ENCODE measurements at places on chromosomes 2 and 18. TPM values are rescaled to one million over a fixed set of nuclear protein-coding genes. Genes with fewer than 3 reads are reported as not detected.

SIGLEC15 gene
- total RNA-seq: 0.09 TPM

FBXO15 gene
- total RNA-seq: 0.64 TPM

SLC8A1 gene
- 2.0 TPM for total RNA-seq

IL1RN gene
- 3.1 TPM for total RNA-seq

CCDC141 gene
- total RNA-seq: 6.5 TPM

SPP2 gene
- total RNA-seq: not detected

Measured in pancreas (tissue), 10 donors.